ENCODE measurements at places on chromosomes 4 and X.

- no peak for DNase-seq
Measured at GRCh38 chr4:76784237-76784636, 113.7 kb downstream of the SOWAHB start.

- DNase-seq: no peak
Measured at GRCh38 chrX:404656-405055, 17.9 kb upstream of the PPP2R3B start.

- DNase-seq: no peak
Measured at GRCh38 chr4:177680308-177680707, 238.1 kb upstream of the AGA start.

- DNase-seq: no peak
Measured at GRCh38 chrX:100395781-100396180, 14.3 kb downstream of the PCDH19 start.

- peak; percentile 61 for DNase-seq
Measured at GRCh38 chr4:74228691-74229640, 71.0 kb downstream of the MTHFD2L start.

DNA sequence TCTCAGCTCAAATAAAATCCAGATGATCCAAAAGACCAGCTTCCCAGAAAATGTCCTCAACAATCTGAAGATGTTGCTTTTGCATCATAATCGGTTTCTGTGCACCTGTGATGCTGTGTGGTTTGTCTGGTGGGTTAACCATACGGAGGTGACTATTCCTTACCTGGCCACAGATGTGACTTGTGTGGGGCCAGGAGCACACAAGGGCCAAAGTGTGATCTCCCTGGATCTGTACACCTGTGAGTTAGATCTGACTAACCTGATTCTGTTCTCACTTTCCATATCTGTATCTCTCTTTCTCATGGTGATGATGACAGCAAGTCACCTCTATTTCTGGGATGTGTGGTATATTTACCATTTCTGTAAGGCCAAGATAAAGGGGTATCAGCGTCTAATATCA is 18.7 kb upstream of the TLR8 start:
- DNase-seq: no peak

DNA sequence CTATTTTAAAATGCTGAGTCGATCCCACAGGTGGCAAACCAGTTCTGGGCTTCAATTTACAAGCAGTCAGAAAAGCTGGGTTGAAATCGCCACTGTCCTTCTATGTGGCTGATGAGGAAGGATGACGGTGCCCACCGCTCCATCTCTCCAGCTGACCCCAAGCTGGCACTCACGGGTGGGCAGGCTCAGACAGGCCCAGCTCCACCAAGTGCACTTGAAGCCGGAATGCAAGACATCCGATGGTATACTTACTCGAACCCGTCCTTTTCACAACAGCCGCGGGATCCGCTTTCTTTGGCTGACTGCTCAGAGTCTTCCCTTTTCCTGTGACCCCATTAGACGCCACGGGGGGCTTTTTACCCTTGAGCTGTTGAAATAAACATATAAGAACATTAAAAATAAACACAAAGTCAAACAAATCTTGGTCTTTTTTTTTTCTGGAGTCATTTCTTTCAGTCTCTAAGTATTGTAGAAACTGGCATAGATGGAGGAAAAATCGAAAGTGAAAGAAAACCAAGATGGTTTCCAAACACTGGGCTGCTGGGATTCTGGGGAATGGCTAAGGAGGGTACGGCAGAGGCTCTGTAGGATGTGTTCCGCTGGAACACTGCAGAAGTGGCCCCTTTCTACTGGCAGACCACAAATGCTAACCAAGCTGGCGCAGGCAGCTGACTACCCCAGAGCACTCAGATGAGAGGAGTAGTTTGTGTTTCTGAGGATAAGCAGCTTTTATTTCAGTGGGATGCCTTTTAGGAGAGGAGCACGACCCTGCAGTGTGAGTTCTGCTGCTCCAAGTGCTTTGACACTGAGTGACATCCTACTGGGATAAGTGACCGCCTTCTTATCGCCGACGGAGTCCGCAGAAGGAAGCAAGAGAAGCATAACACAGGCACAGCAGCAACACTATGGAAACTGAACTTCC is 160.9 kb downstream of the AFAP1 start:
- no peak for DNase-seq

All from stimulated activated naive CD4-positive, alpha-beta T cell treated with Interleukin-2 at 50 U/mL for 16 hours (primary cell).